ENCODE measurements at places on chromosomes 3 and 15.

GRCh38 chr15:89021224-89021623 lies 67.0 kb upstream of the ABHD2 start:
- DNase-seq: no peak

- DNase-seq: no peak
Measured at GRCh38 chr3:60932643-60933042, 318.6 kb downstream of the FHIT start.

GRCh38 chr3:191502583-191502982 lies 41.6 kb downstream of the PYDC2 start:
- DNase-seq: no peak

- DNase-seq: no peak
Measured at GRCh38 chr15:48896869-48897814, 19.2 kb downstream of the EID1 start.

- DNase-seq: no peak
Measured at GRCh38 chr3:31754575-31755278, 222.0 kb downstream of the STT3B start.

- DNase-seq: no peak
Measured at GRCh38 chr15:32853592-32853991, 135.8 kb downstream of the GREM1 start.

- DNase-seq: no peak
Measured at GRCh38 chr3:114597012-114597411, 303.2 kb downstream of the TIGIT start.
